ENCODE measurements at places on chromosomes 1 and 21.
A peak's percentile ranks its signal among the peaks of the same experiment; 100 is the strongest.

- DNase-seq, result no peak
These were observed 603.5 kb upstream of the ADAMTS5 start for GRCh38 chr21:27570306-27570868.

DNA sequence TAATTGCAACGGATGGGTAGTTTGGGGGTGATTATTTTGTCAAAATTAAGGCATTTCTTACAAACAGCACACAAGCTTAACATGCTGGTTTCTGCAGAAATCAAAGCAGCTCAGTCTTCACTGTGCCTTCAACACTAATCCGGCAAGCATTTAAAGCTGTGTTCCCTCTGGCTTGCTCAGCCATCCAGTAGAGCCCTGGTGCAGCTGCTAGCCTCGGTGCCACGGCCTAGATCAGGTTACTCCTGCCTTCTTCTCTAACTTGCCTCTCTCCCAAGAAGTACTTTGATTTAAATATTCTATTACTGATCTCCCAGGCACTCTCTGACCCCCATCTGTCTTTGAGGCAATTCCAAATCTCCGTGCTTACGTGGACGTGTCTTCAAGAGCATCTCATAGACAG, 85.6 kb downstream of the GREM2 start:
- DNase-seq, result no peak

GRCh38 chr1:9494936-9495758, 44.1 kb upstream of the SLC25A33 start:
- DNase-seq, result peak; percentile 19

DNA sequence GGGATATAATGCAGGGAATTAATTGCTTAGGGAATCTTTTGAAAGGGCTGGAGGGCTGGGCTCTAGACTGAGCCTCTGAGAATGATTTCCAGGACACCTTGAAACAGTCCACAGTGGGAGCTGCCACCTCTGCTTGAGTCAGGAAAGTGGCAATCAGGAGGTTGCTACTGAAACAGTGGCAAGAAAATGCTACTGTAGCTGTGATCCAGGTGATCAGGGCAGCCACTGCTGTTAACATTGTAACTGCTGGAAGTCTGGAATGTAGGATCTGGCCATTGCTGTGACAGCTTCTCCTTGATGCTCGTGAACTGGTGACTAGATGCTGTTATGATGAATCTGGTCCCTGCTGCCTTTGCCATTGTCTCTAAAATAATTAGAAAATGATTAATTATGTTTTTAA, 12.8 kb downstream of the MAGI3 start:
- DNase-seq, result no peak

- DNase-seq, result no peak
These were observed 20.5 kb downstream of the KNCN start for GRCh38 chr1:46530791-46531409.

DNA sequence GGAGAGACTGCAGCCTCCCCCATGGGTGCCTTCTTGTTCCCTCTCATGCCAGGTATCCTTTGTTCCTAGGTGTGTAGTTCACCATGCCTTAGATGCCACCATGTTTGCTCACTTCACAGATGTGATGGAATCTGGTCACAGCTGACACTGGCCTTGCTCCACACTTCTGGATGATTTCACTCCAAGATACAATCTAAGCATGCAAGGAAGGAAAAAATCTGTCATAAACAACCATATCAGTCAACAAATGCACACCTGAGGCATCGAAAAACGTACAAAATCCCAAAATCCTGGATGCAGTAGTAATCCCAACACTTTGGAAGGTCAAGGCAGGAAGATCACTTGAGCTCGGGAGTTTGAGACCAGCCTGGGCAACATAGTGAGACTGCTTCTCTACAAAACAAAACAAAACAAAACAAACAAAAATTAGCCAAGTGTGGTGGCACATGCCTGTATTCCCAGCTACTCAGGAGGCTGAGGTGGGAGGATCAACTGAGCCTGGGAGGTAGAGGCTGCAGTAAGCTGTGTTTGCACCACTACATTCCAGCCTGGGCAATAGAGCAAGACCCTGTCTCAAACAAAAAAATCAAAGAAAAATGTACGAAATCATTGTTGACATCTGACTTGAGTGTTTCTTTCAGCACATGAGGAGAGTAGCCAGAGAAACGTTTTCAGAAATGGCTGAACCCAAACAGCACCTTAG, 17.1 kb upstream of the PTPRF start:
- DNase-seq, result no peak
